ENCODE measurements at places on chromosomes 13 and 19. TPM values are rescaled to one million over a fixed set of nuclear protein-coding genes. Genes with fewer than 3 reads are reported as not detected.

CCNE1 gene
- total RNA-seq = 15.1 TPM

DNA sequence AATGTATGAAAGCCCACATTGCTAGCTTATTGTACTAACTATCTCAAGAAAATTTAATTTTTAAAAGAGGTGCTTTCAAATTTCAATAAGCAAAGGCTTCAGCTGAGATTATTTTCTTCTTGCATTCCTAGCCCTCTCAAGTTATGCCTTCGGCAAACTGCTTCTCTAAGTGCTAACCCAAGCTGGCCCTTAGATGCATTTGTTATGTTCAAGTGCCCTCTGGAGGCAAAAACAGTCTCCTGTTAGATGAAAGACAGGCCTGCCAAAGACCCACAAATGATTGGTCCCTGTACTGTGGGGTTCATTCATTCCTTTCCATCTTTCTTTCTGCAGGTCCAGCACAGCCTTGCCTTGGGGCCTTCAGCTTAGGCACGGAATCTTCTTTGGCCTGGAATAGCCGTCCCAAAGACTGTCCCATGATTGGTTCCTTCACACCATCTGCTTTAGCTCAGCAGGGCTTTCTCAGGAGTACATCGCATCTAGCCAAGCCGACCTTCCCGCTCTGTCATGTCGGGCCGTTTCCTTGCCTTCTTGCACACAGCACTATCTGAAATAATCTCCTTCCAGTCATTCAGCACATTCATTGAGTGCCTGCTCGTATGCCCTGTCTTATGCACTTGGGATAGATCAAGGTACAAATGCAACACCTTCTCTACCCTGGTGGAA lies 26.4 kb upstream of the TPTE2 start:
- DNase-seq = peak; percentile 75

- no peak for DNase-seq
Measured at GRCh38 chr19:6501740-6502648, at the start of gene TUBB4A. TUBB4A (minus strand) TSS chr19:6502309; CDS start chr19:6502212, 97 bp downstream.

CD33 gene
- total RNA-seq = 2.4 TPM

LILRA1 gene
- not detected for total RNA-seq

LILRA6 gene
- not detected for total RNA-seq

OSCAR gene
- total RNA-seq = not detected

DNA sequence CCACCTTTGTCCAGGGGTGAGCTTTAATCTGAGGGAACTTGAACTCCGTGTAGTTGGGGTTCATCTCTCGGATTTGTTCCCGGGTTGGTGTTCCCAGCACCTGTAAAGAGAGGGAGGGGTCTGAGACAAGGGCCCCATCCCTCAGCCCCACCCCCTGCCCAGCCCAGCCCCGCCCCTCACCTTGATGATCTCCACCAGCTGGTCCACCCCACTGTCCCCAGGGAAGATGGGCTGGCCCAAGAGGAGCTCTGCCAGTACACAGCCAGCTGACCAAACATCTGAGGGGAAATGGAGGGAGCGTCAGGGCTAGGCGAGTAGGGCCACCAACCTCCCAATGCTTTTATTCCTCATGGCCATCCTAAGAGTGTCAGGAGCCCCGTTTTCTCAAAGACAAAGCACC lies 9.3 kb downstream of the GSK3A start:
- DNase-seq = no peak

- peak; percentile 31 for DNase-seq
Measured at GRCh38 chr19:3073931-3074595, 11.8 kb upstream of the TLE5 start.

MISP3 gene
- 6.7 TPM for total RNA-seq

DNA sequence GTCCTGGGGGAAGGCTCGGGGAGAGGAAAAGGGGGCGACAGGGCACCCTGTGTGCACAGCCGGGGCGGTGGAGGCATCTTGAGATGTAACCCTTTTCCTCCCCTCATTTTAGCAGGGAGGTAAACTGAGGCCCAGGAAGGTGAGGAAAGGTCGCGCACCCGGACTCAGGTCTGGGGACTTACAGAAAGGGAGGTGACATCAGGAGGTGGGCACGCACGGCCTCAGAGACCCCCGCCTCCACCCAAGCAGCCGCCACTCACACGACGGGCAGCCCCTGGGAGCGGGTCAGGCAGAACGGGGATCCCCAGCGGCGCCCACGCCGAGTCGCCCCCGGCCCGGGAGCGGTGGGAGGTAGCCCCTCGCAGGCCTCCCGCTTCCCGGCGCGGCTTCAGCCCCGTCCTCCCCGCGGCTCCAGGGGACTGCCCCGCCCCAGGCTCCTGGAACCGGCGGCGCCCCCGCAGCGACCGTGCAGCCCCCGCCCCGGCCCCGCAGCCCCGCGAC lies 477 bp downstream of the PIP5K1C start:
- DNase-seq = no peak

Measured in RPMI7951 (cell line).